ENCODE measurements at places on chromosomes 12 and 14.
A peak's percentile ranks its signal among the peaks of the same experiment; 100 is the strongest.

- no peak for DNase-seq
Measured at GRCh38 chr14:30257946-30258661, 300.9 kb upstream of the G2E3 start.

- no peak for DNase-seq
Measured at GRCh38 chr14:95850429-95850828, 26.2 kb upstream of the TUNAR start.

DNA sequence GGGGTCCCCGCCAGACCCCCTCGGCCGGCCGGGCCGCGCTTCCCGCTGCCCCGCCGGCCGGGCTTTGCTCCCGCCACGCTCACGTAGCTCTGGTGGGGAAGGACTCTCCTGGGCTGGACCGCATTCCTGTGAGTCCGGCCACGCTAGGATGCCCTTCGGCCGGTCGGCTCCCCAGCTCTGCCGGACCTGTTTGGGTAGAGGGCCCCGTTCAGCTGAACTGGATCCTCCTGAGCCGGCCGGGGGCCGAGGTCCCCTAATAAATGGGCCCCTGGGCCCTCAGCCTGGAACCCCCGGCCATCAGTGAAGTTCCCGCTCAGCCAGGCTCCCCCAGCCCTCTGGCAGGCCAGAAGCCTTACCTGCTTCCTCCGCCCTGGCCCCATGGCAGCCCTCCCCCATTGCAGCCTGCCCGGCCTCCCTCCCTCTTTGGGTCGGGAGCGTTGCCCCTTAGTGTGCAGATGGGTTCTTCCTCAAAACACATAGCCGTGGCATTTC, 593 bp downstream of the UNC119B start:
- DNase-seq: no peak

DNA sequence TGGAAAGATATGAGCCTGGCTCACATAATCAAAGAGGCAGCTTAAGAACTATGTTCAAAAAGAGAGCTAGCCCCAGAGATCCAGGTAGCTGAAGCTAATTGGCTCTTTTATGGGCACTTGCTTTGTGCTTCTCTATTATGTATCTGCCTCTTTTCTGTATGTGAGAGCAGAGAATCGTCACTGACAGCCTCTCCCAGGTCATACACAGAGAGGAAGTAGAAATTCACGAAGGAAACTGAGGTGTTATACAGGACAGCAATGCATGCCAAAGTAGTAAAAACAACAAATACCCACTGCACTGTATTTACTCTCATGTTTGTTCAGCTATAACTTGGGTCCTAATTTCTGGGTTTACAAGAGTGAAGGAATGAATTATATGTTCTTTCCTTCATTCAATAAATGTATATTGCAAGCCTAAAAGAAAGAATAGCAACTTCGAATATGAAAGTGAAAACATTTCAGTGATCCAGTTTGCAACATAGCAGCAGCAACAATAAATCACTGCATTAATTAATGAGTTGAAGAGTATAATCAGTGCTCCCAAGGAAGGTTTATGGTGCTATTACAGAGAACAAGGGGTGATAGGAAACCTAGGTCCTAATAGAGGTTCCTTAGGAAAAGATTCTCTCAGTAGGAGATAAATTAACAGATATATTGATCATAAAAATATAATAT, 47.1 kb upstream of the ATXN7L3B start:
- no peak for DNase-seq

DNA sequence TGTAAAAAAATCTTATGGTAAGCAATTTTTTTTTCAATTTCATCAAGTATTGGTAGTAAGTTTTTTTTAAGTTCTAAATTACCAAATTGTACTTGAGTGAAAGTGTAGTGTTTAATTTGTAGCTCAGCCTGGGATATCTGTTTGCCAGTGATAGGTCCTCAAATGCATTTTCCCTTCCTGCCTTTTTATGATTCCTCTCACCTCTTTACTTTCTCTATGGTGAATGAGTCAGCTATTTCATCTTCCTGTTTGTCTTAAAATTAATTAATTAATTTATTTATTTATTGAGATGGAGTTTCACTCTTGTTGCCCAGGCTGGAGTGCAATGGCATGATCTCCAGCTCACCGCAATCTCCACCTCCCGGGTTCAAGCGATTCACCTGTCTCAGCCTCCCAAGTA, 10.6 kb downstream of the SRP54 start:
- DNase-seq: no peak

DNA sequence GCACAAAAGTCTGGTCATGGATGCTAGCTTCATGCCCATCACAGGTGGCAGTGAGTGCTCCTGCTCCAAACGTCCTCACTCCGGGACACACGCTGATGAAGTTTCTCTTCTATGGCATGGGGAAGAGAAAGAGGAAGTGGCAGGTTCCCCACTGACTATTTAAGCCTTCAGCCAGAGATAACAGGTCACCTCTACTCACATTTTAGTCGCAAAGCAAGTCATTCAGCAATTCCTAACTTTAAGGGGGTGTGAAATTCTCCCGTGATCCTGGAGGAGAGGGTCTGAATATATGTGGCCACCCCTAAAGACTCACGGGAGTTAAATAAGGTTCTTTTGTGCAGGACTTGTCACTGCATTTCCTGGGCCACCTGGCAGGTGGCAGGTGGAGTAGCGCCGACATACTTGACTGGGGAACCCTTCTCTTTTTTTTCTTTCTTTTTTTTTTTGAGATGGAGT, 18.8 kb upstream of the RCOR1 start:
- DNase-seq: no peak

DNA sequence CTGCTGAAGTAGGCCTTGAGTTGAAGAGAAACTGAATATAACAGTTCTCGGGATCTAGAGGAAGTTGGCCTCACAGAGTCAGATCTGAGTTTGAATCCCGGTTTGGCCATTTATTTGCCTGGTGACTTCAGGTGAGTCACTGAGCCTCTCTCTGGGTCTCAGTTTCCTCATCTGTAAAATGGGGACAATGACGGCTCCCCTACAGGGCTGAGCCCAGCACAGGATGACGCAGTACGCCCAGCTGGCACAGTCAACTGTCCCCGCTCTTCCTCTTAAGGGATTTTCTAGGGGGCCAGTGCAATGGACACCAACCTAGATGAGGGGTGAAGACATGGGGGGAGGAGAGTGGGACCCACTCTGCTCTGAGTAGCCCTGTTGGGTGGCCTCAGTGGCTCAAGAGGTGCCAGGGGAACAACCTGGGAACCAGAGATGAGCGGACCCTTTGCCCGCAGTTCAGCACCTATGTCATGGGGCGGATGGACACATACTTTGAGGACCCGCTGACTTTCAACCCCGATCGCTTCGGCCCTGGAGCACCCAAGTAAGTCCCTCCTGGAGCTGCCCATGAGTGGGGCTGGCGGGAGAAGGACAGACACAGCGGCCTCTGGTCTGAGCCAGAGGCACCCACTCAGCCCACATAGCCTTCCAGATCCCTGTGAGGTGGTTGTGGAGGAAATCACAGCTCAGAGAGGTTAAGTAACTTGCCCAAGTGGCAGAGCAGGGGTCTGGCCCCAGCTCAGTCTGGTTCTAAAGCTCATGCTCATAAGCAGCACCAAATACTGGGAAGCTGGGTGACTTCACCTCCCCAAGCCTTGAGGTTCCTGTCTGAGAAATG, 41.1 kb downstream of the CYP46A1 start:
- no peak for DNase-seq

DNA sequence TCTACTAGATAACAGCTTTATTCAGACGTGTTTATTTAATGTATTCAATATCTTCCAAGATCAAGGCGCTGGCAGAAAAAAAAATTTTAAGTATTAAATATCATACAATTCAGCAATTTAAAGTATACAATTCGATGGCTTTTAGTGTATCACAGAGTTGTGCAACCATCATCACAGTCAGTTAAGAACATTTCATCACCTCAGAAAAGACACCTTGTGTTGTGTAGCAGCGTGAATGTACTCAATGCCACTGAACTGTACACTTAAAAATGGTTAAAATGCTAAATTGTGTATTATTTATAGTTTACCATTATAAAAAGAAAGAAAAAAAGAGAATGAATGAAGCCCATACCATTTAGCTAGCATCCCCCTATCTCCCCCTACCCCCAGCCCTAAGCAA, 96.4 kb downstream of the RIN3 start:
- DNase-seq: no peak

- no peak for DNase-seq
Measured at GRCh38 chr12:2120982-2121758, 68.4 kb downstream of the CACNA1C start.

DNA sequence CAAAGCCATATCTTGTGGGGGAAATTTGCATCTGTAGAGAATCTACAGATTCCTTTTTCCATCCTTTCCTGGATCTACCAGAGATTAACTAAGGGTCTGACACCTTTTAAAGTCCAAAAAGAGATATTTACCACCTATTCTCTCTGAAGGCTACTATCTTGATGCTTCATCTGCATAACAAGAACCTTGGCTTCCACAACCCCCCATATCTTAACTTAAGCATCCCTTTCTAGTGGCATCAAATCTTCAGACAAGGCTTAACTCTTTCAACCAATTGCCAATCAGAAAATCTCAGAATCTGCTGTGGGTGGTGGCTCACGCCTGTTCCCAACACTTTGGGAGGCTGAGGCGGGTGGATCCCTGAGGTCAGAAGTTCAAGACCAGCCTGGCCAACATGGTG, 74.3 kb upstream of the FICD start:
- DNase-seq: no peak

DNA sequence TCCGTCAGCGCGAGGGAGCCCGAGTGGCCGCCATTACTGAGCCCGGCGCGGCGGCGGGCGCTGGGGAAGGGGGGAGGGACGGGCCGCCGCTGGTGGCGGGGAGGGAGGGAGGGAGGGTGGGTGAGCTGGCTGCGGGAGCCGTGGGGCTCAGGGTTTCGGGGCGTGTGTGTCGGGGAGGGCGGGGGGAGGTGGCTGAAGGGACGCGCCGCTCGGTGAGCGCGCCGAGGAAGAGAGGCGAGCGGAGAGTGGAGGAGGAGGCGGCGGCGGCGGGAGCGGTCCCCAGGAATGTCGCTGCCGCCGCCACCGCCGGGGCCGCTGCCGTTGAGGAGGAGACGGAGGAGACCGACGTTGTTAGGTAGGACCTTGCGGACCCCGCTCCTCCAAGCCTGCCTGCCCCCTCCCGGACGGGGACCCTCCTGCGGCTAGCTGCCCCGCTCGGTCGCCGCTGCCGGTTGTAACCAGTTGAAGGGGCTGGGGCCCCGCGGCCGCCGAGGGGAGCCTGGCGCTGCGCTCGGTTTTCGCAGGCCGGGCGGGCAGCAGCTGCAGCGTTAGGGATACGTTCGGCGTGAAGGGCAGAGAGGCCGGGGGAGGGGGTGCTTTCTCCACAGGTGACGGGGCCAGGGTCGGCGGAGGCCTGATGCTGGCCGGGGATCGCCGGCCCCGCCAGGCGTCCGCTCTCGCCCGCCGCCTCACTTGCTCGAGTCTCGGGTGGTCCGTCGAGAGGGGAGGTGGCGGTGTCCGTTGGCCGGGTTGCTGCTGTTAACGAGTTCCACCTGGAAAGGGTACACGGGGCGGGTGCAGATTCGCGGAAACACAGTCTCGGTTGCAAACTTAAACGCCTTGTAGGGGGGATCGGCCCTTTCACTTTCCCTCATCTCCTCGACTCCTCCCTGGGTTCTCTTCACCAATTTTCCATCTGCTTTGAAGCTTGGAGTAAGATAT, at the start of gene ARHGAP5:
TSS of gene ARHGAP5 (plus strand) at position 224 of the 942 bp plus-strand sequence. CDS start 13,366 bp downstream, outside the sequence.
- DNase-seq: peak; percentile 63

DNA sequence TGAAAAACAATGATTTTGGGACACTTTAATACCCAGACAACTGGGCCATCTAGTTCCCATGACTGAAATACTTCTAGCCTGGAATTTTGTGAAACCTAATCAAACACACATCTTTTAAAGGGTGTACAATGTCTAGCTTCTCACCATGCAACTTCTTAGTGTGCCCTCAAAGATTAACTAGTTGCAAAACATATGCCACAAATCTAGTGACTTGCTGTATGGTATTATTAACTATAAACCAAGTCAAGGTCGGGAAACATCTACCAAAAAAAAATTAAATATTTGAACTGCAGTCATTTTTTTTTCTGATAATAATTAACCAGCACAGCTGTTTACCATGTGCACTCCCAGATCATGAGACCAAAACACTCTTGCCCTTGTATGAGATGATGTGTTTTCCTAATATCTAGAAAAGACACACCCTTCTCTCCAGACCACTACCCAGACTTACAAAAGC, 171.8 kb upstream of the FOXN3 start:
- DNase-seq: no peak

All from activated T-helper 1 cell treated with anti-CD3 and anti-CD28 coated beads, Interleukin-2, amount 50 U/mL, for 16 hours (primary cell).